ENCODE measurements at places on chromosomes 16 and 17.

DNA sequence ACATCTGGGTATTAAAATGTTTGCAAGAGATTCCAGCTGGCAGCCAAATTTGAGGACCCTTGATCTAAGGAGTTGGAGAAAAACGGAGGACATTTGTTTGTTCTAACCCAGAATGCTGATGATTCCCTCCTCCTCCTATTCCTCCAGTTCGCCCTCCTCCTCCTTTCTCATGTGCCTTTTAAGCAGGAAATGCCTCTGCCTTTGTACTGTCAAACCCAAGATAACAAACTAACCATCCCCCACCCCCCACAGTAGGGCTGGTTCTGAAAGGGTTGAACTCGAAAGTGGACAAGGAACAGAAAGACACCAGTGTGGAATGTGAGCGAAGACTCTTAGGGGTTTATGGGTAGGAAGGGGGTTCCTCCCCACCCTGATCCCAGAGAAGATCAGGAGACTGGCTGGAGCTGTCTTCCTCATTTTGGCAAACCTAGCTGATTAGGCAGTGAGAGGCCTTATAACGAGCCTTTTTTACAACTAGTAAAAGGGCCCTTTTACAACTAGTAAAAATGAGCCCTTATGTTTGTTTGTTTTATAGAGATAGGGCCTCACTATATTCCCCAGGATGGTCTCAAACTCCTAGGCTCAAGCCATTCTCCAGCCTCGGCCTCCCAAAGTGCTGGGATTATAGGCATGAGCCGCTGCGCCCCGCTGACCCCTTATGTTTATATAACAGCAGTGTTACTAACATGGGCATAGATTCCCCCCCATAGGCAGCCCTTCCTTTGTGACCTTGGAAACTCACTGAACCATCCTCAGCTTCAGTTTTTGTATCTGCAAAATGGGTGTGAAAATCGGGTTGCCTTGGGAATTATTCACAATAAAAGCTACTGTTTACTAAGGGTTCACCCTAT is 975 bp downstream of the CHD9 start:
- no peak for DNase-seq

DNA sequence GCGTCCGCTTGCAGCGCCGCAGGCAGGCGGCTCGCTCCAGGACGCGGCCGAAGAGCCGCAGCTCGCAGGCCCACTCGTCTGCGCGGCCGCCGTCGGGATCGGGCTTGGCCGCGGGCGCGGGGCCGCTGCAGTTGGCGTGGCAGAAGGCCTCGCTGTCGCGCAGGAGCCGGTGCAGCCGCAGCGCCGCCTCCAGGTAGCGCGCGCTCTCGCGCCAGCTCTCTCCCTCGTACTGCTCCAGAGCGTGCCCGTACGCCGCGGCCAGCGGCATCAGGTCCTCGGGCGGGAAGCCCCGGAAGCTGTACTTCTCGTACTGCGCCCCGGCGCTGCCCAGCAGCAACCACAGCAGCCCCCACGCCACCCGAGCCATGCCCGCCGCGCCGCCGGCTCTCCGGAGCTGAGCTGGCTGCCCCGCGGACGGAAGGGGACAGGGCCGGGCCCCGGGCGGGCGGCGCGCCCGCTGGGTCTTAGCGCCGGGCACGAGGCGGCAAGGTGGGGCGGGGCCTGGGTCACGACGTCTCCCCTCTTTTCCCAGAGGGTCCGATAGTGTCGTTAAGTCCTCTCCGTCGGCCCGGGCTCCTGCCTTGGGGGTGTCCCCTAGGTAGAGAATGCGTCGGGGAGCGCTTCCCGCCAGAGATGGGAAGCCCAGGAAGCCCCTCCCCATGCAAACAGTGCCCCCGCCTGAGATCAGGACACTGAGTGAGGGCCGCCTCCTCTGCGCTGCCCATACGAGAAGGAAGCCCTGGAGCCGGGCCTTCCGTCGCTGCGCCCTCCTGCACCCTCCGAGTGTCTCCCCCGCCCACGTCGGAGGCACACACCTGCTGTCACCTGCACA is at the start of gene P3H4:
Gene P3H4, minus strand, starts transcription at position 401 of the 832 bp plus-strand sequence. Its CDS starts 34 bp downstream, at position 367.
- no peak for DNase-seq

- peak; percentile 56 for DNase-seq
Measured at GRCh38 chr17:18225121-18225641, at the start of gene LLGL1. Gene LLGL1, plus strand, starts transcription at chr17:18225635. Its CDS starts 48 bp downstream, at chr17:18225683.

GRCh38 chr16:69266334-69267063 is 44.7 kb upstream of the VPS4A start:
- DNase-seq = no peak

DNA sequence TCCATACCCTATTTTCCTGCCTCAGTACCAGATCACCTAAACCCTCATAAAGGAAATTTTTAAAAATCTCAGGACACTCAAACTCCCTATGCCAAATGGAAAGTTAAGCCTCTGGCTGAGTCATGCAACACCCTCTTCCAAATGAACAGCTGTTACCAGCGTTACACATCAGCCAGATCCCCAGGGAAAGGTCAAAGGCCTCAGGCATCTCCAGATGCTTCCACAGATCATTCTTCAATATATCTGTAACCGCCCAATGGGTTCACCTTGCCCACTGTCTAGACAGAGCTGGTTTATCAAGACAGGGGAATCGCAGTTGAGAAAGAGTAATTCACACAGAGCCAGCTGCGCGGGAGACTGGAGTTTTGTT is 29.1 kb upstream of the SHCBP1 start:
- no peak for DNase-seq

- DNase-seq = no peak
Measured at GRCh38 chr16:3214904-3215600, 19.9 kb downstream of the ZNF200 start.

- DNase-seq = no peak
Measured at GRCh38 chr17:40961591-40961990, 5.2 kb downstream of the KRT39 start.

DNA sequence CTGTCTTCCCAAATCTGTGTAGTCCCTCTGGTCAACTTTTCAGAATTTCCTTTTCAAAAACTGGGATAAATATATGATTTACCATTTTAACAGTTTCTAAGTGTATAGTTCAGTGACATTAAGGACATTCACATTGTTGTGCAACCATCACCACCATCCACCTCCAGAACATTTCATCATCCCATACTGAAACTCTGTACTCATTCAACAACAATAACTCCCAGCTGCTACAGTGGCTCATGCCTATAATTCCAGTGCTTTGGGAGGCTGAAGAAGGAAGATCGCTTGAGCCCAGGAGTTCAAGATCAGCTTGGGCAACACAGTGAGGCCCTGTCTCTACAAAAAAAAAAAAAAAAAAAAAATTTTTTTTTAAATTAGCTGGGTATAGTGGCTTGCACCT is 131.0 kb downstream of the AATF start:
- no peak for DNase-seq

DNA sequence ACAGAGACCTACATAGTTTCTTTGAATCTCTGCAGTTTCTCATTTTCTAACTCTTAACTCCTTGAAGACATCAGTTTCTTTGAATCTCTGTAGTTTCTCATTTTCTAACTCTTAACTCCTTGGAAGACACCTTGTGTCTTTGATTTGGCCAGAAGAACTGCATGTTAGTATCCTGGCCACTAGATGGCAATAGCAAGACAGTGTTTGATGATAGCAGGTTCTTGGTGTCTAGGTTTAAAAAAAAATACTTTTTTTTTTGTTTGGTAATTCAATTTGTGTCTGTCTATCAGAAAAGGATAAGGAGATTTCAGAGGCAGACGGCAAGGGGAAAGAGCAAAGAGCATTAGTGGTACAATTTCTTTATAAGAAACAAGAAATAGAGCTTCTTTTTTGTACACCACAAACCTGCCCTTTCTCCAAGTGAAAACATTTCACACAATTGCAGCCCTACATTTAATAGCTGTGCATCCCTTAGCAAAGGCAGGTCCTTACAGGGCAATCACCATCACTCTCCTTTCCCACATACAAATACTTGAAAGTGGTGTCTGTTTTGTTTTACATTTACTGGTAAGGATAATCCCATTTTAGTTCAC is 1324.9 kb upstream of the CDH8 start:
- peak; percentile 10 for DNase-seq

- no peak for DNase-seq
Measured at GRCh38 chr17:81385320-81386111, 9.7 kb upstream of the BAHCC1 start.

GRCh38 chr17:29847527-29848400 is 82.3 kb downstream of the SSH2 start:
- DNase-seq = peak; percentile 59

GRCh38 chr17:19401321-19402010 is 9.6 kb upstream of the RNF112 start:
- DNase-seq = no peak

GRCh38 chr17:57257895-57258851 is 1.9 kb downstream of the MSI2 start:
- DNase-seq = no peak

- no peak for DNase-seq
Measured at GRCh38 chr17:2023692-2024571, 1.2 kb downstream of the RTN4RL1 start.

GRCh38 chr17:4175921-4176807 is 33.2 kb downstream of the CYB5D2 start:
- no peak for DNase-seq

GRCh38 chr16:56771558-56772279 is 41.8 kb downstream of the NUP93 start:
- no peak for DNase-seq

DNA sequence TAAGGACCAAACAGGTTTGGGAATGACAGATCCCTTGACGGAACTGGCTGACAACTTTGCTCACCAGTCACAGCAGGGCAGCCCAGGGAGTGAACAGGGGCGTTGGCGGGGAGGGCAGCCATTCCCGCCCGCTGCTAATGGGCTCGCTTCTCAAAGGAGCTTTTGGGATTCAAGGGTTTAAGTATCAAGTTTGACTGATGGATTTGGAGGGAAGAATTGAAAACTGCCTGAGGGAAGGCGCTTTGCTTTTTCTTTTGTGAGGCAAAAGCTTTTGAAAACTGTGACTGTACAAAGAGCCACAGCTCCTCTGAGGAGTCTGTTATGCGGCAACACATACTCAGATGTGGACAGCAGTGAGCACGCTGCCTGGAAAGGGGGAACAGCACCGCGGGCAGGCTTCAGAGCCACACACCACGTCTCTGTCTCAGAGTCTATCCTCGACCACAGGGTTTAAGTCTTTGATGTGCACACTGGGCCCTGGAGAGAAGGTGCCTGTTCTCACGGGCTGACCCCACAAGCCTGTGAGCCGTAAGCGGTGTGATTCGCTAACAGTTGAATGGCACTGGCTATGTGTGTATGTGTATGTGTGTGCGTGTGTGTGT is 79.9 kb upstream of the HSBP1 start:
- DNase-seq = no peak

- no peak for DNase-seq
Measured at GRCh38 chr16:77574867-77575624, 140.2 kb upstream of the ADAMTS18 start.

GRCh38 chr17:19370493-19370960 is 7.8 kb upstream of the MAPK7 start:
- no peak for DNase-seq
